OCI-LY7 (cell line): ENCODE measurements at places on chromosomes 12 and 14. TPM values are rescaled to one million over a fixed set of nuclear protein-coding genes. Genes with fewer than 3 reads are reported as not detected.

GRCh38 chr14:100293497-100294212 lies 12.6 kb downstream of the SLC25A29 start:
- no peak for DNase-seq

DNA sequence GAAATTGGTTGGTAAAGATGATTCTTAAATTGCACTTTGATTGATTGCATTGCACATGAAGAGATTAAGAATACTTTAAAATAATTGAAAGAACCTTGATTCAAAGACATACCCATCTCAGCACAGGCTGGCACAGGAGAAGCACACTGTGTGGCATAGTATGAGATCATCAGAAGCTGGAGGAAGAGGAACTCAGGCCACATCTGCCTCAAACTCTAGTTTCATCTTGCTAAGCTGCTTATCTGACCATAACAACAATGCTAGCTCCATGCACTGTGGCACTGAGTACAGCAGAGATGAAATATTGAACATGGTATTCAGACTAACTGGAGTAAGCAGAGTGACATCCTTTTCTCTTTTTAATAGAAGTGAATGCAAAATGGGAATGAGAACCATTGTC lies 99.1 kb downstream of the TBC1D30 start:
- DNase-seq, result no peak

Gene GNG2
- total RNA-seq, result 32.0 and 40.9 TPM in 2 replicates

Gene OTUB2
- total RNA-seq, result 0.48 and 0.84 TPM in 2 replicates

DNA sequence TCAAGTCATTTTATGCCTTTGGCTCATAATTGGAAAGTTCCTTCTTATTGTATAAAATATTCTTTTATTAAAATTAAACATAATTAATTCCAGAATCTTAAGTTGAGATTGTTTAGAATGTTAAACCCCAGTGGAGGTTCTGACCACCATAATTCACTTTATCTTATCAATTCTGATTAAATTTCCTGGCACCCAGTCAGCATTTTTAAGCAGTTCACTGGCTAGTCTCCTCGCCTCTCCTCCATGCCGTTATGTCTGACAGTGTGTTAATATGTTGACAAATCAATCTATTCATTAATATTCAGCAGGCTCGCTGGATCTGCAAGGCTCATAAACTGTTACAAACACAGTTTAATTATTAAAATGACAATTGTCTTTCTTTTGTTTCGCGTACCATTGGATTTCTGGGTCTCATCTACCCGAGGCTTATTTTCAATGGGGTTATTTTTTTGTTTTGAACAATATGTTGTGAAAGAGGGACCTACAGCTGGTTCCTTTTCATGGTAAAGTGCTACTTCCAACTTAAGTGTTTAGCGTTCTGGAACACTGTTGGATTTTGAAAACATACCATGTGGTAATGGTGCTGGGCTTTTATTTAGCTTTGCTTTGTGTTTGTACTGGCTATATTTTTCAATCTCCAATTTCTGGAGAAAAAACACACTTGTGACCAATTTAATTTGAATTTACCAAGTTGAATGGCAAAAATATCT lies 339.7 kb downstream of the PRKD1 start:
- DNase-seq, result no peak

- DNase-seq, result no peak
Observed at GRCh38 chr12:3107071-3107583, 29.9 kb downstream of the TSPAN9 start.

DNA sequence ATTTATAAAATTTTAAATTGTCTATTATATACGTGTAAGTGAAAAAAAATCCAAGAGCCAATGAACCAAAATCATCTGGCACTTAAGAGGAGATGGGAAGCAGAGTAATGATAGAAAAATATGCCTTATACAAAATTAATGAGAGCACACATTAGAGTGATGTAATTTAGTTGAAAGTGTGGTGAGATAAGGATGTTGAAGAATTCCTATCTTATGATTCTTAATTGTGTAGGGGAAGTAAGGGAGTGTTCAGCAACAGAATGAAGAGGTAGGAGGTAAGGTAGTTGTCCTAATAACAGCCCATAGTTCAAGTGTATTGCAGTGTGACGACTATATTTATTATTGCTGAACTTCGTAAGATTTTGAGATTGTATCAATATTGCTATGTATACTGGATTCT lies 843.4 kb upstream of the FLRT2 start:
- no peak for DNase-seq

DNA sequence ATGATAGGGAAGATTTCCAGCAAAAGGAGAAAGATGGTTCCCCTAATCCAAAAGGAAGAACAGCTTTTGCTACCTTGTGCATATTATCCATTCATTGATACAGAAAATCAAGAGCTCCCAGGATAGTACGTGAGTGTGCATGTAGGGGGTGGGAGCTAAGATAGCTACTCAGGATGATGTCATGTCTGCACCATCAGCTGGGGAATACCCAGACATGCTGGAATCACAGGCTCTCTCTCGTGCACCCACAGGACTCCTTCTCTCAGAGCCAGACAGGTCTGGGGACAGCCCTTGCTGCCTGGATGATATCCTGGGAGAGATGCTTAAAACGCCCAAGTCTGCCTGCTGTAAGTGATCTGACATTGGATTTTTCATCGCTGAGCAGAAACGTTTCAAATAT lies 38.9 kb downstream of the FOXN3 start:
- DNase-seq, result no peak

DNA sequence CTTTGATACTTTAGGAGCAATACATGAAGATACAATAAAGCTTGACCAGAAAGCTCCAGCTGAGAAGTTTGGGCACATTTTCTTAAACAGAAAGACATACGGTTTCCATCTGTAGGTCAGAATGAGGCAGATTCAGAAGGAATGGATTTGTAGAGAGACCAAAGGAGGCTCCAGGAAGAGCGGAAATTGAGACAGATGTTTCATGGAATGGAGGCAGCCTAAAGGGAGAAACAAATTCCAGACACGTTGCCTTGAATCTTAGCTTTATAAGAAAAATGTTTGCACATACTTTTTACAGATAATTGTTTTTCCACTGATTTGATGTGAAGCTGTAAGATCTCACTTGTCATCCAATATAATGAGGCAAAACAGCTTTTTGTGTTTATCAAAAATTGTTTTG lies 24.8 kb downstream of the EPYC start:
- no peak for DNase-seq

- DNase-seq, result no peak
Observed at GRCh38 chr14:32710231-32710671, 228.4 kb upstream of the NPAS3 start.

DNA sequence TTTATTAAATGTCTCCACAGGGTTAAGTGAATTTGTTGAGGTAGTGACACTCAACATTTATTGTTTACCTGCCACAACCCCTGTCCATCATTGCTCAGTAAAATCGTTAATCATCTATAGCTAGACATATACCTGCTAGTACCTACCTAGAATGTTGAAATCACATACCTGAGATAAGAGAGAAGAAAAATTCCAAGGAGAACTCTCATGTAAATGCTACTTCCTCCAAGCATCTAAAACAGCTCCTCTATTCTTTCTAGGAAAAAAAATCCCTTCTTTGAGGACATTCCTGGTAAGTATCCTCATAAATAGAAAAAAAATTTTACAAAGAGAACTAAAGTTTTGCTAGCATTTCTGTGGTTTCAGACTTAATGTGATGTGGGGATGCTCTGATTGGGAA lies 325.1 kb downstream of the DAD1 start:
- no peak for DNase-seq

GRCh38 chr12:69684466-69684865 lies 14.6 kb downstream of the BEST3 start:
- no peak for DNase-seq

Gene PLCZ1
- not detected in 2 replicates for total RNA-seq

- no peak for DNase-seq
Observed at GRCh38 chr12:114220311-114220710, 185.6 kb downstream of the TBX5 start.

DNA sequence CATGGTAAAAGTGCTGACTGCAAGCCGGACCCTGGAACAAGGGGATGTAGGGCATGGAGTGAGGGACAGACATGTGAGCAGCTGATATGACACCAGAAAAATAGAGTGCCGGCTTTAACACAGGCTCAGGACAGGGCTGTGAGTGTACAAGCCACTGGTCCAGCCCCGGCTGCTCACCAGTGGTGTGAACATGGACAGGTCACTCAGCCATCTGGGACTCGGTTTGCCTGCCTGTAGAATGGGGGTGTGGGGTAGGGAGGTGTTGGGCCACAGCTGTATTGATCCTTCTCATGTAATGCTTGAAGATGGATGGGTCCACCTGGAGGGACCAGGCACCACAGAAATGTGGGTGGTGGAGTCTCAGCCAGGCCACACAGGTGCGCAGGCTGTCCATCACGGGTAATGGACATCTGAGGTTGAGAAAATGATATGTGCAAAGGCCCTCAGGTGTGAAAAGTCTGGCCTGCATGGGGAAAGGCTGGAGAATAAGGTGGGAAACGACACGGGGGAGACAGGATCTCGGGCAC lies 10.6 kb upstream of the KRT74 start:
- no peak for DNase-seq

DNA sequence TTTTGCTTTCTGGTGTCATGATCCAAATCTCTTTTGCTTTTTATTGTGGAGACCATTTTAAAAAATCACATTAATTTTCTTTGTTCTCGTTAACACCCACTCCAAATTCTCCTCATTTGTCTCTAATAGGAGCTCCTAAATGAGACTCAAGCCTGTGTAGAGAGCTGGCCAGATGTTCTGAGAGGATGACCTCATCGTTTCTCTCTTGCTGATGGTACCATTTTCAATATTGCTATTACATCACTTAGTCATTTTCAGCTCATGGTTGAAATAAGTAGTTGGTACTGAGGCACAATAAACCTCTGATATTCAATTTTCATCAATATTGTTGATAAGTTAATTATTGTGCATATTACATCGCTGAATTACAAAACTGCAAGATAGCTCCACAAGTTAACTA lies 31.5 kb downstream of the SPTB start:
- DNase-seq, result no peak

Gene RHEBL1
- total RNA-seq, result 3.1 and 3.4 TPM in 2 replicates

GRCh38 chr14:89721956-89722355 lies 232.6 kb downstream of the EFCAB11 start:
- DNase-seq, result no peak

Gene P2RX2
- not detected in 2 replicates for total RNA-seq

DNA sequence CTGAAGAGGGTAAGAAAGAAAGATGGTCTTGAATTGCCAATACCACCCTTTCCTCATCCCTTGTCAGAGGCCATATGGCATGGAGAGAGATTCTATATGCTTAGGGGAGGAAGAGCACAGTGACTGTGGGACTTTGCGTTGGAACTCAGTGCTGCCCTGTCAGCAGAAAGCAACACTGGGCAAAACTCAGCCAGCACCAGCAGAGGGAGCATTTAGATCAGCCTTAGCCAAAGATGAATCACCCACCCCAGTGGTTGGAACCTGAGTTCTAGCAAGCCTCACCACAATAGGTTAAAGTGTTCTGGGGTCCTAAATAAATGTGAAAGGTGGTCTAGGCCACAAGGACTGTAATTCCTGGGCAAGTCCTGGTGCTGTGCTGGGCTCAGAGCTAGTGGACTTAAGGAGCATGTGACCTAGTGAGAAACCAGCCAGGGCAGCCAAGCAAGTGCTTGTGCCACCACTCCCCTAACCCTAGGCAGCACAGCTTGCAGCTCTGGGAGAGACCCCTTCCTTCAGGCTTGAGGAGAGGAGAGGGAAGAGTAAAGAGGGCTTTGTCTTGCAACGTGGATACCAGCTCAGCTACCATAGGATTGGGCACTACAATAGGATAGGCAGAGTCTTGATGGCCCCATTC lies 11.4 kb upstream of the BCAT1 start:
- DNase-seq, result peak; percentile 72

DNA sequence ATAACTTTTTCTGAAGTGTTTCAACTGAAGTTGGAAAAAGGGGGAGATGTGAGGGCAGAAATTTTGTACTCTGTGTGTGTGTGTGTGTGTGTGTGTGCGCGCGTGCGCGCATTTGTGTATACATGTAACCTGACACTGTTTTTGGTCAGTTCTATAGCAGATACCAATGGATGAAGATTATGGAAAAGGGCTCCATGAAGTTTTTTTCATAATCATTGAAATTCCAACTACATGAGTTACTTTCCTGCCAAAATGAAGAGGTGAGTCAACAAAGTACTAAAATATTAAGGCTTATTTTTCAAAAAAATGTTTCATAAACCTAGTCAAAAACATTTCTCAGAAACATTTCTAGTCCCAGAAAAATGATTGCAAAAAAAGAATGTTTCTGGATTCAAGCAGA lies 25.7 kb upstream of the CERS5 start:
- DNase-seq, result no peak

Gene XPOT
- 205 and 210 TPM in 2 replicates for total RNA-seq

Gene MYF6
- not detected in 2 replicates for total RNA-seq

GRCh38 chr12:54588110-54588889 lies at the start of gene PPP1R1A:
Gene PPP1R1A, minus strand, starts transcription at chr12:54588659. Its CDS starts 171 bp downstream, at chr12:54588488.
- DNase-seq, result no peak

GRCh38 chr12:30548203-30548602 lies 147.5 kb downstream of the IPO8 start:
- DNase-seq, result no peak

DNA sequence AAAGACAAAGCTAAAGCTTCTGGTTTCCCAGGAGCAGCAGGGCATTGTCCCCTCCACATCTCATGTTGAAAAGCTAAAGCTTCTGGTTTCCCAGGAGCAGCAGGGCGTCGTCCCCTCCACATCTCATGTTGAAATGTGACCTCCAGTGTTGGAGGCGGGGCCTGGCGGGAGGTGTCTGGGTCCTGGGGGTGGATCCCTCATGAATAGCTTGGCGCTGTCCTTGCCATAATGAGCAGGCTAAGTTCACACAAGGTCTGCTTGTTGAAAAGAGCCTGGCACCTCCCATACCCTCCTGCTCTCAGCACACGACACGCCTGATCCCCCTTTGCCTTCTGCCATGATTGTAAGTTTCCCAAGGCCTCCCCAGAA lies 123.7 kb downstream of the PIWIL1 start:
- no peak for DNase-seq

- no peak for DNase-seq
Observed at GRCh38 chr14:94622653-94623421, 10.6 kb downstream of the SERPINA3 start.

DNA sequence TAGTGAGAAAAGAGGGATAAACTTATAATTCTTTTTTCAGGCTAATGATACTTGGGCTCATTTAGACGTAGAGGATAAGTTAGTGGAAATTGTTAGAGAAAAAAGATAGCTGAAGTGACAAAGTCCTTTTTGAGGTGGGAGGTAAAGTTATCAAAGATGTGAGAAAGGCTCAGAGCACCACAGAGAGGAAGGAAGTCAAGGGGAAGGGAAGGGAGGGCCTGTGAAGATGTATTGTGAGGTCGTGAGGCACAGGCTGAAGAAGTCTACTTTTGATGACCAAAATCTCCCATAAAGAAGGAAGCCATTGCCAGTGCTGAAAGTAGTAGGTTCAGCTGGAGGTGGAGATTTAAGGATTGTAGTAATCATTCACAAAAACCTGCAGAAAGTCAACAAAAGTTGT lies 19.4 kb upstream of the PTGDR start:
- DNase-seq, result no peak

Gene TDRD9
- not detected in 2 replicates for total RNA-seq

GRCh38 chr12:19234981-19235871 lies 105.7 kb downstream of the PLEKHA5 start:
- no peak for DNase-seq

Gene OR6C2
- not detected in 2 replicates for total RNA-seq

Gene KLRC4
- 9.9 and 10.9 TPM in 2 replicates for total RNA-seq

Gene PTPN6
- total RNA-seq, result 110 and 116 TPM in 2 replicates

Gene KRT81
- total RNA-seq, result not detected in 2 replicates

GRCh38 chr12:53867216-53868012 lies 71.2 kb upstream of the HOXC13 start:
- no peak for DNase-seq
